ENCODE measurements at places on chromosomes 12 and 14.

GRCh38 chr12:116603546-116604177 lies 44.5 kb downstream of the MAP1LC3B2 start:
- no peak for DNase-seq

- DNase-seq: no peak
Observed at GRCh38 chr12:42652048-42652447, 62.5 kb upstream of the PRICKLE1 start.

DNA sequence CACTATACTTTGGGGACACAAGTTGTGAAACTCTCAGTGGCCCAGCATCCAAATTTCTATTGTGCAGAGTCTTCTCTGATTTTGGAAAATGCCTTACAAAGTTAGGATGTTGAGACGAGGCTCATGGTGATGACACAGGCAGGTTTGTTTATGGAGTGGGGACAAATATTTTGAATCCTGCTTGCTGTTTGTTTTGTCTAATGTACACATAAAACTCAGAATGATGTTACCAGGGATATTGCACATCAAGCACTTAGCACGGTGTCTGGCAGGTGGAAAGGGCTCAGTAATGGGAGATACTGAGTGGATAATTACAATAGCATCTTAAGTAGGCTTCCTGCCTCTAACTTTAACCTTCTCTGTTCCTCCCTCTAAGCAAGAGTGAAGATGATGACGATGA lies 628.9 kb upstream of the TBX3 start:
- DNase-seq: peak; percentile 82

- DNase-seq: peak; percentile 18
Observed at GRCh38 chr12:116955382-116956021, 44.8 kb downstream of the FBXW8 start.

DNA sequence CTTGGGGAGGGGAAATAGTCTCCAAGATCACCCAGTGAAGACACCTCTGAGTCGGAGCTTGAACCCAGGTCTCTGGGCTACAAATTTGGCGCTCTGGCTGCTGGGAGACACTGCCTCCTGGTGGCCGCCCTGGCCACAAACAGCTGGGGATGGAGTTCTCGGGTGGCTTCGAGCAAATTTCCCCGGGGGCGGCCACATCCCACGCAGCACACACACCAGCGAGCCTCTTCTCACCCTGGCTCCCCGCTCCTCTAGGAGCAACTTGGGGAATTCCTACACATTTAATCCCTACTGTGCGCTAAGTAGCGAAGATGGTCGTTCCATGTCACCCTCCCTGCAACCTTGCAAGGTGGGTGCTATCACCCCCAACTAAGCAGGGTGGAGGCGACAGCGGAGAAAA lies 66.2 kb upstream of the BEGAIN start:
- DNase-seq: no peak

DNA sequence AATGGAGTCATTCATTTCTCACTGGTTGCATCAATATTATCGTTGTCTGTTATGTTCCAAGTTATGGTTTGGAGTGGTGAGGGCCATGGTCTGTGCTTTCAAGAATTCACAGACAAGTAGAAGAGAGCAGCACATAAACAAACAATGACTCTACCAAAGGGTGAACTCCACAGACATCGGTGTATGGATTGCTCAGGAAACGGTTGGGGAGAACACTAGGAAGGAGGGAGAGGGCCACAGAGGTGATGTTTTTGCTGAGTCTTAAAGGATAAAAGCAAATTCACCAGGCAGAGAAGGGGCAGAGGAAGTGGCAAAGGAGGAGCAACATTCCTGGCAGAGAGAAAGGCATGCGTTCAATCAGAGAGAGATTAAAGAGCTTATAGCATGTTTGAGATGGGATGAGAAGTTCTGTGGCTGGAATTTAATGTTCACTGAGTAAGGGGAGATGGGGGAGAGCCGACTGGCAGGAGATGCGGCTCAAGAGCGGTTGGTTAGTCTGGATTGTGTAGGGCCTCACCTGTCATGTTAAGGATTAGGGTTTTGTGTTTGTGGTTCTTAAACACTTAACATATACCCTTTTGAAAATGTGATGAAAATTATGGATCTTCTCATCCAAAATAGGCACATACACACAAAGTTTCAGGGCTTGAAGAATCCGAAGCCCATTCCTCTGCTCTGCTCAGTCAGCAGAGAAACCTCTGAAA lies 42.3 kb upstream of the FRMD6 start:
- DNase-seq: no peak

DNA sequence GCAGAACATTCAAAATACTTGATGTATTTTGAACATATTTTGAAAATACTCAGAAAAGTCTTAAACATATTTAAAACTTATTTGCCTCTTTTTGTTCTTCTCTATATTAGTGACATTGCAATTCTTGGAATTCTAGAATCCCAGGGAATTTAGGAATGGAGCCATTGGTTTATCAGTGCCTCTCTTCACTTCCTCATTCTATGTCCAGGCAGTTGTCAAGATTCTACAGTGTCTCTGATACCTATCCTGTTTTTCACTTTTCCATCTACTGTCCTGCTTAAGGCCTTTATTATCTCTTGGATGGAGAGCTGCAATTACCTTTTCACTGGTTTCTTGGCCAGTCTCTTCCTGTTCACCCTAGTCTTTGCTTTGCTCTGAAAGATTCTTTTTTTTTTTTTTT lies 144.6 kb downstream of the TTLL5 start:
- no peak for DNase-seq

DNA sequence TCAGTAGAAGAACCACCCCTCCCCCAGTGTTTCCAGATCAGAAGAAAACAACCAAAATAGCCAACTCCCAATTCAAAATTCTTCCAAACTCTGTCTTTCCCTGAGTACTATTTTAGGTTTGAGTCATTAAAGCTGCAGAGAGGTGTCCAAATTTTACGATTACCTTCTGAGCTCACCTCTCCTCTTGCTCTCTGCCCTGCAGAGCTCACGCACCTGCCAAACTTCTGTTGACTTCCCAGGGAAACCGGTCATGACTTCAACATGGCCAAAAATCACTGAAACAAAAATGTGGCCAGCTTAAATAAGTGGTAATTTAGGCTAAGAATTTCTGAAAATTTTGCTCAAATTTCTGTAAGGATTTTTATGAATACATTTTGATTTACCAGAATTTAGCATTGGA lies 70.9 kb upstream of the OTX2 start:
- DNase-seq: no peak

GRCh38 chr12:89418228-89418910 lies 66.1 kb upstream of the DUSP6 start:
- no peak for DNase-seq
